SK-MEL-5 (cell line): ENCODE measurements at places on chromosomes 13 and 19. TPM values are rescaled to one million over a fixed set of nuclear protein-coding genes. Genes with fewer than 3 reads are reported as not detected.

DNA sequence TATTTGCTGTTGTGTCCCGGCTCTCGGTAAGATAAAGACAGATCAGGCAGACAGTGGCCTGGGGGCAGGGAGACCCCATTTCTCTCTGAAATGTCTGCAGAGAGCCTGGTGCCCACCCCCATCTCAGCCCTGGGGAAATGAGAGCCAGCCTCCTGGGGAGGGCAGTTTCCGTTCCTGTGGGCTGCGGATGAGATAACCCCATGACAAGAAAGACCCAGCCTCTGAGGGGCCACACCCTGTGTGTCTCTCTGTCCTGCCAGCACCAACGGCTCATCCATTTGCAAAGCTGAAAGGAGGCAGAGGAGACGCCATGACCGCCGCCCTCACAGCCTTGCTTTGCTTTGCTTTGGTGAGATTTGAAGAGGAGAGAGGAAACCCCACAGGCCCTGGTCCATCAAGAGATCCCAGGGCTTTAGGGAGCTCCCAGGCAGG, 28.1 kb upstream of the KIR3DL3 start:
- no peak for DNase-seq

DNA sequence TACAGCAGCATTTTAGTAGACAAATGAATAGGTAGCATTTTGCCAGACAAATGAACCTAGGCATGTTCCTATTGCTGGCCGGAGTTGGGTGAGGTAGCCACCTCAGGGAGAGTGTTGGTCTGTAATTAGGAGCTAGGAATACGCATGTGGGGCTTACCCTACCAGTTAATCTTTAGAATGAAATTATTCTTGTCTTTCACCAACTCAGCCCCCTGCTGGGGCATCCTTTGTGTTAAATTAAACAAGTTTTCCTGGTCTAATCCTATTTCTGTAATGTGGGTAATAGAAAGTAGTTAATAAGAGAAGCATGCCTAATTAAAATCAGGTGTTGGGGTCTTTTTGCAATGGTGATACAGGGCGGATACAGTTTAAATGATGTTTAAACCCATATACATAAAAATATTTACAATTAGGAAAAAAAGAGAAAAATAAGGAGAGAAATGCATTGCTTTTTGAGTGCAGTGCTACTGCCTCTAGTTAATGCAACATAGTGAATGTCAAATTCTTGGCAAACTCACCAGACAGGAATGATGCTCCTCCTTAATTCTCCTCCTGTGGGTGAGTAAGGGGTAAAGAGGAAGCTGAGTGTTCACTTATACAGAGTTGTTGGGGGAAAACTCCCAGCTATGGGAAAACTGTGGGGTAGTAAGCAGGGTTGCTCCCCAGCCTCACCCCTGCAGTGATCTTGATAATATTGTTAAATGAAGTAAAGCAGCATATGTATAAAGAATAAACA, 276.4 kb upstream of the EDNRB start:
- DNase-seq = no peak

- DNase-seq = no peak
These were observed 252.7 kb downstream of the KCNRG start for GRCh38 chr13:50267917-50268316.

DNA sequence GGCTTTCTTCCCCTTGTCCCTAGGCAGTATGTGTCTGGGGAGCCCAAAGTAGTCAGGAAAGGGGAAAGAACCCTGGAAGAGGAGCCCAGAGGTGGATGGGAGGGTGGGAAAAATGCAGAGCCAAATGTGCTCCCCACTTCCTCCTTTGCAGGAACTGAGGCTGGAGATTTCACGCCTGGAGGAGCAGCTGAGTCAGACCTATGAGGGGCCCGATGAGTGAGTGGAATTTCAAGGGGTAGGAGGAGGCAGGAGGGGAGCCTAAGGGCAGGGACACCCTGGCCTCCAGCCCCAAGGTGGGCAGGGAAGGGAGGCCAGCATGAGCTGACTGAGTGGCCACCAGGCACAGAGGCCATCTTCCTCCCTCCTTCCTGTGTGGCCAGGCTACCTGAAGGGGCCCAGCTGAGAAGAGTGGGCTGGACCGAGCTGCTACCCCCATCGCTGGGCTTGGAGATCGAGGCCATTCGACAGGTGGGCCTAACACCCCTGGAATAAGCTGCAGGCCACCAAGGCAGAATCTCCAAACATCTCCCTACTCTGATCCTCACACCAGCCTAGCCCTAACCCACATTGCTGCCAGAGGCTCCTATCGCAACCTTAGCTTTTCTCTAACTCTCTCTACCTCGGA, 14.3 kb downstream of the PTH2 start:
- no peak for DNase-seq

DNA sequence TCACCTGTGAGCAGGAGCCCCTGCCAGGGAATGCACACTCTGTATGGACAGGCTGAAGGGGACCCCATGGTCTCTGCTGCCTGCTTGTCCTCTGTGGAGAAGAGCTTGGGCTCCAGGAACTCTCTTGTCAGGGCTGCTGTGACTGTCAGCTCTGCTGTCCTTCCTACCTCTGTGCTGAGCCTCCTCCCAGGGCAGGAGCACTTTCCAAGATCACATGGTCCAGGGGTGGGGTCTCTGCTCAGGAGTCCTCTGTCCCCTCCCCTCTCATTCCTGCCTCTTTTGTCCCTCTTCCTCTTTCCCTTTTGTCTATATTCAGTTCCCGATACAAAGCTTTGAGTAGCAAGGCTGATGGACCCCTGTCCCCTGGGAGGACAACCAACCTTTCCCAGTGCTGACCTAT, at the start of gene CEACAM7:
CEACAM7 (minus strand) TSS at position 173 of the 400 bp plus-strand sequence; CDS start at position 68, 105 bp downstream.
- no peak for DNase-seq

GRCh38 chr13:28717170-28717569, 1.6 kb downstream of the SLC46A3 start:
- DNase-seq = no peak

DNA sequence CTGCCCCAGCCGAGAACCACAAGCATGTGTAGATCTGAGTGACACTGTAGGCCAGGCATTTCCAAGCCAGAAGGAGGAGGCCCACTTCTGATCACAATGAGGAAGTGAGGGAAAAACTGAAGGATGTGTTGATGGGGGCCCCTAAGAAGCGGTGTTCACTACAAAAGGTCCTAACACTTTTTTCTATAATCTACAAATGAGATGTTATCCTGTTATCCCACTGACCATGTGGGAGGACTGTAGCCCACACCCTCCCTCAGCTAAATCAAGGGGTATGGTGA, 99.0 kb upstream of the MCF2L start:
- DNase-seq = no peak

AP1M2 gene
- total RNA-seq = not detected in 2 replicates

DNA sequence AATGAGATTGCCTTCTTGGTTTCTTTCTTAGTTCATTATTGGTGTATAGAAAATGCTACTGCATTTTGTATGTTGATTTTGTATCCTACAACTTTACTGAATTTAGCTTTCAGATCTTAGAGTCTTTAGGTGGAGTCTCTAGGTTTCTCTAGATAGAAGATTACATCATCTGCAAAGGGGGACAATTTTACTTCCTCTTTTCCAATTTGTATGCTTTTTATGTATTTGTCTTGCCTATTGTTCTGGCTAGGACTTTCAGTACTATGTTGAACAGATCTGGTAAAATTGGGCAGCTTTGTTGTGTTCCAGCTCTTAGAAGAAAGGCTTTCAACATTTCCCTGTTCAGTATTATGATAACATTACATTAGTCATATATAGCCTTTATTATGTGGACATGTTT, 101.0 kb upstream of the SPRY2 start:
- DNase-seq = no peak

DNA sequence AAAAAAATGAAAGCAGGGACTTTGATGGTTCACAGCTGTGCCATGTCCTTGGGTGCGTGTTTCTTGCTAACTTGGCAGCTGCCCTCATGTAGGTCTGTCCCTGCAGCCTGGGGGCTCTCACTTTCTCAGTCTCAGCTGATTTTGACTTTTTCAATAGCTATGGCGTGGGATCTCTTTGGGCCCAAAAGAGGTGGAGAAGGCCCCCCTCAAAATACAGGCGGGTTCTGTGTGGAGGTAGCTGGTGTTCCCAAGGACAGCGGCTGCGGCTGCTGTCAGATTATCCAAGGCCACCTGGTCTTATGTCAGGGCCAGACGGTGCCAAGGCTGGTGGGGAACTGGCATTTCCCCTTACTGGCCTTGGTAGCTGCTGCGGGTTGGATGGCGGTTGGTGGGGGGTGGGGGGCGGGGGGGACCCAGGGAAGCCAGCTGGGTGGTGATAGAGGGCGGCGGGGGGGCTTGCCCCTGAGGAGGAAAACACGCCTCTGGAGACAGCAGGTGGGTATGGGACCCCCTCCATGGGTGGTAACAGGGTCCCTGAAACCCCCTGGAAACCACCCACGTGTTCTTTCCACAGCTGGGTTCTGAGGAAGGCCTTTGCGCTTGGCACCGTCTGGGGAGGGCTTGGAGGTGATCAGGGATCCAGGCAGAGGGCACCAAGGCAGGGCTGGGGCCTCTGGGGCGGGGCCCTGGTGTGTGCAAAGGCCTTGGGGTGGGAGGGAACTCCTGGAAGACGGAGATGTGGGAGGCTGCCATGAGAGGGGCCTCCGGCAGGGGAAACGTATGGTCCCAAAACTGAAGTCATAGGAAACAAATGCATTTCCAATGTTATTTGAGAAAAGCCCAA, 4.1 kb downstream of the TIMM13 start:
- DNase-seq = no peak

- DNase-seq = no peak
These were observed 140.7 kb downstream of the KCTD12 start for GRCh38 chr13:76745261-76746200.

GRCh38 chr13:100620792-100621191, 32.2 kb upstream of the GGACT start:
- DNase-seq = no peak

- no peak for DNase-seq
These were observed 17.6 kb downstream of the DCAF15 start for GRCh38 chr19:13969897-13970296.

COL5A3 gene
- total RNA-seq = 1.5 and 2.1 TPM in 2 replicates

- DNase-seq = no peak
These were observed 59.0 kb downstream of the ZNF429 start for GRCh38 chr19:21564406-21564805.

- no peak for DNase-seq
These were observed 9.4 kb downstream of the HMGB1 start for GRCh38 chr13:30456290-30456689.

GRCh38 chr19:52995711-52996110, 18.0 kb upstream of the ERVV-1 start:
- DNase-seq = no peak

GRCh38 chr13:40619479-40619814, 47.0 kb downstream of the FOXO1 start:
- DNase-seq = no peak

JSRP1 gene
- total RNA-seq = 0.19 and 0.29 TPM in 2 replicates

PLEKHA4 gene
- 3.0 and 3.1 TPM in 2 replicates for total RNA-seq

DNA sequence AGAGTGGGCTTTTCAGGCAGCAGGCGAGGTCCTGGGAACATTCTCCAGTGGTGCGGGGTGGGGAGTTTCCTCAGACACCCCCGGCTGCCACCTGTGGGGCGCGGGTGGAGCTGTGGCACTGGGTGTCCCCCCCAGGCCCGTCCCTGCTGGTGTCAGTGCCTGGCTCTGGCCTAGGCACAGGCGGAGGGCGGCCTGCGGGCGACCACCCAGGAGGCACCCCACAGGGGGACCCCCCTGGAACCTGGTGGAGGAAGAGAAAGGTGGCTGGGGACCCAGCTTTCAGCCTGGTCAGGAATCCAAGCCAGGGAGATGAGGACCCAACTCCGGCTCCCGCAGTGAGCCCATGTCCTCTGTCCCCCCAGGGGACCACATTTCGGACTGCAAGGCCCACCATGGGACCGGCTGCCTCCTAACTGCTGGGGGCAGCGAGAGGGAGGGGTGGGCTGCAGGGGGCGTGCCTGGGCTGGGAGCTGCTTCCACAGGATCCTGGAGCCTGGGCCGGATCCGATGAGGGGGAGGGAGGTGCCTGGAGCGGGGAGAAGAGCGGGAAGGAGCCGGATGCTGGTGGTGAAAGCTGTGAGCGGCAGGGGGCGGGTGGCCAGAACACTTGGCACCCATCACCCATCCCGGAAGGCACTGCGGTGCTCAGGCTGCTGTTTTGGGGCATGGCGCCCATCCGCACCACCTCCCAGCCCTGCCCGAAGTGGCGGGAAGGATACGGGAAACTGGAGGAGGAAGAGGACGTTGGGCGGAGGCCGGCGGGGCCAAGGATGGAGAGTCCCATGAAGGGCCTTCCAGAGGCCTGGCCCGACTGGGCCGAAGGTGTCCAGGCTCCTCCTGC, 5.5 kb upstream of the CTXN1 start:
- DNase-seq = no peak

- DNase-seq = no peak
These were observed 44.4 kb downstream of the TSHZ3 start for GRCh38 chr19:31304831-31305312.

SIGLEC6 gene
- not detected in 2 replicates for total RNA-seq

DNA sequence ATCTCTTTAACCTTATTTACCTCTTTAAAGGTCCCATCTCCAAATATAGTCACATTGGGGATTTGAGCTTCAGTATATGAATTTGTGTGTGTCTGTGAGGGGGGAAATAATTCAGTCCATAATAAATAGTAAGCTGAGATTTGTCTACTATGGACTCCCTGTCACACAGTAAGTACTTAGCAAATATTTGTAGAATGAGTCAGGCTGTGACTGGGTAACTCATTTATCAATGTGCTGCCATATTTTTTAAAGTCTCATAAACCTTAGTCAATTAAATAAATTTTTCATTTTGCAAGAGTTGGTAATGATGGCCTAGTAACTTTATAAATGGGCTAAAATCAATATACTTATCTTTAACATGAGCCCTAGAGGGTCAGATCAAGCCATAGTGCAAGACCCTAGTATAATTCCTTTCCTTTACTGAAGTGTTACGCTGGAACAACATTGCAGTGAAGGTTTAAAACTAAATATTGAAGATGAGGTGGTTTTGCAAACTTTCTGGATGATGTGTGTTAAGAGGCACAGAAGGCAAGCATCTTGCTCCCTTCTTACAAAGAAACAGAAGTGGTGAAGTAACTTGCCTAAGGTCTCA, 305.1 kb downstream of the KCNRG start:
- DNase-seq = no peak

SLITRK6 gene
- total RNA-seq = 0.74 and 0.85 TPM in 2 replicates

ATP1A3 gene
- total RNA-seq = 1.2 and 2.7 TPM in 2 replicates

DNA sequence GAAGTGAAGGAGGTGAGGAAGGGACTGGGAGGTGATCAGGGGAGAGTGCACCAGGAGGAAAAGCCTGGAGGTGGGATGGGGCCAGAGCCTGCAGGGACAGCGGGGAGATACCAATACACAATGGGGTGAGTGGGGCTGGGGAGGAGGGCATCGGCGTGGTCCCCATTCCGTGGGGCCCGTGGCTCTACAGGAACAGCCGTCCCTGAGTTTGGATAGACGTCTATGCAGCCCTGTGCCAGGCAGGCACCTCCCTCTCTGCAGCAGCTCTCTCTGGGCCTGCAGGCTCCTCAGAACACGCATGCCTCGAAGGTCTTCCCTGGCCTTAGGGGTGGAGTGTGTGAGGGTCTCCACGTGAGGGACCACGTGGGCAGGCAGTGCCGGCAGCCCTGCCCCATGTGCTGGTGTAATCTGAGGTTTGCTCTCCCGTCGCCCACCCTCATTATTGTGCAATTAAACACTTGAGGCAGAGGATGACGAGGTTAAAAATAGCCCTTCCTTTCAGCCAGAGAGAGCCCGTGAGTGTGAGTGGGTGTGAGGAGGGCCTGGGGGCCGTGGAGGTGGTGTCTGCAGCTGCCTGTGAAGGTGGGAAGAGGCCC, 16.5 kb downstream of the C2CD4C start:
- no peak for DNase-seq
